Eye (tissue), 1 donor: ENCODE measurements at places on chromosomes 6 and 20.

DNA sequence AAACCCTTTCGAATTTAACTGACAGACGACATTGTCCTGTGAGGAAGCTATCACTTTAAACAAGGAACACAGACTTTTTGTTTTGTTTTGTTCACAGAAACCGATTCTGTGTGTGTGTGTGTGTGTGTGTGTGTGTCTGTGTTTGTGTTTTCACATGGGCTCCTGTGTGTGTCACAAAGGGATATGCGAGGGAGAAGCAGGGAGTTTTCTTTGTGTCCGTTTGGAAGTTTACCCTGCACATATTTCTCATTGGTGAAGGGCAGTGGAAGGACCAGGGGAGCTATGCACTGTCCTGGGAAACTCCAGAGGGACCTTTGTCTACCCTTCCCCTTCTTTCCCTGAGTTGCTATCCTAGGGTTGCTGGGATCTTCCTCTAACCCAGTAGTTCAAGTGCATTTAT is 17.7 kb downstream of the POM121L2 start:
- peak; percentile 54 for DNase-seq

DNA sequence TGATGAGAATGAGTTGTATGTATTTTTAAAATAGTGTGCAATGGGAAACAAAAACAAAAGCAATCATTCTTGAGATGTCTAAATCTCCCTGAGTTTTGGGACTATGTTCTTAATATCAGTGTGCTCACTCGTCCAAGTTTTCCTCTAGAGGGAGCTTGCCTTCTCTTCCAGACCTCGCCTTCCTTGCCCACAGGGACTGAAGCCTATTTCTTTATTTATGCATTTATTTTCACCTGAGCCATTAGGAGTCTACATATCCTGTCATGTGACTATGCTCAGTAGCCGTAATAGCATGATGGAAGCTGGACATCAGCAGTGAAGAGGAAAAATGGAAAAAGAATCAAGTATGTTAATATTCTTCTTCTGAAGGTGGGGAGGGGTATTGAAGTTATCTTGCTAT is 131.2 kb downstream of the SH3BGRL2 start:
- DNase-seq: peak; percentile 63

DNA sequence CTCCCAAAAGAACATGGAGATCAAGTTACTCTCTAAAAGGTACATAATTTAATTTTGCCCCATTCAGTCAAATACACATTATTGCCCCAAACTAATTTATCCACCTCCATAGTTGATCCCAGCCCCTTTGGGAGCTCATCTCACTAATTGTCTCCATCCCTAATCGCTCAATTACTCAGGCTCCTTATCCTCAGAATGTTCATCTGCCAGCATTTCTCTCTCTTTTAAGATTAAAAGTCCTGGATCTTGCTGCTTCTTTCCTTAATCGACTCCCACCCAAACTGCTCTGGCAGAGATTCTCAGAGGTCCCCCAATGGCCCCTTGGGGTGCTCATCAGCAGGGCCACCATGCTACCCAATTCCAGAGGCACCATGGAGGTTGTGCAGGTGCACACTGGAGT is 18.4 kb upstream of the NNAT start:
- DNase-seq: no peak

- DNase-seq: no peak
Observed at GRCh38 chr6:114718186-114718585, 375.4 kb upstream of the HS3ST5 start.

- DNase-seq: no peak
Observed at GRCh38 chr6:132805548-132805947, 7.1 kb upstream of the SLC18B1 start.

DNA sequence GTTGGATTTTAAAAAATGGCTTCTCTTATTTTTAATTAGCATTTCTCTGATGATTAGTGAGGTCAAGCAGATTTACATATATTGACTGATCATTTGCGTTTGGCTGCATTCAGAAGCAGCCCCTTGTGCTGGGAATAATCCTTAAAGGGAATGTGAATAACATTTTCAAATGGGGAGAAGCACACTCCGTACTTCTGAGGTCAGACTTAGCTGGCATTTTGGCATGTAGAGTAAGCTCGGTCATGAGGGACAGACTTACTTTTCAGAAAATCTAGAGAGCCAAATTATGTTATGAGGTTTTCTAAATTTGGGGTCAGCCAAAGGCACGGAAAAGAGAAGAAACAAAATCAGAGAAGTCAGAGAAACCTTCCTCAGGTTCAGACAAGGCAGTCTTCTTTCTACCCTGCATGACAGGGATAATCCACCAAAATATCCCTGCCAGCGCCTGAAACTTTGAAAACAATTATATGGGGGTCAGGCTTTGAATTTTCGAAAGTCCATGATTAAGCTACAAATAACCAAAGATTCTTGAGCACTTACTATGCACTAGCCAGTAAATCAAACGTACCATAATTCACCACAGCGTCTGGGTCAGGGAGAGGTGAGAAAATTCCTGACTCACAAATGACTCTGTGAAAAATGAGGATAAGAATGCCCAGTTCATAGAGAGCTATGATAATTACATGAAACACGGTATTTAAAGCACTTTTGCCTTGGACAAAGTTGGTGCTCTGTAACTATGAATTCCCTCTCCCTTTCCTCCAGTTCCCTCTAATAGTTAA is 44.9 kb downstream of the ADAT2 start:
- DNase-seq: no peak

DNA sequence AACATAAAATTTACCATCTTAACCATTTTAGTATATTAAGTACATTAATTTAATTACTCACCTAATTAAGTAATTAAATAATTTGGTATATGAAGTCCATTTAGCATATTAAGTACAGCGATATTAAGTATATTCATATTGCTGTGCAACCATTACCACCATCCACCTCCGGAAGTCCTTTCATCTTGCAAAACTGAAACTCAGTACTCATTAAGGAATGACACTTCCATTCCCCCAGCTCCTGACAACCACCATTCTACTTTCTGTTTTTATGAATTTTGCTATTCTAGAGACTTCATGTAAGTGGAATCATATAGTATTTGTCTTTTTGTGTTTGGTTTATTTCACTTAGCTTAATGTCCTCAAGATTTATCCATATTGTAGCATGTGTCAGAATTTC is 61.1 kb upstream of the GTSF1L start:
- DNase-seq: no peak

- DNase-seq: peak; percentile 74
Observed at GRCh38 chr20:23874747-23875146, 4.8 kb downstream of the CST5 start.

DNA sequence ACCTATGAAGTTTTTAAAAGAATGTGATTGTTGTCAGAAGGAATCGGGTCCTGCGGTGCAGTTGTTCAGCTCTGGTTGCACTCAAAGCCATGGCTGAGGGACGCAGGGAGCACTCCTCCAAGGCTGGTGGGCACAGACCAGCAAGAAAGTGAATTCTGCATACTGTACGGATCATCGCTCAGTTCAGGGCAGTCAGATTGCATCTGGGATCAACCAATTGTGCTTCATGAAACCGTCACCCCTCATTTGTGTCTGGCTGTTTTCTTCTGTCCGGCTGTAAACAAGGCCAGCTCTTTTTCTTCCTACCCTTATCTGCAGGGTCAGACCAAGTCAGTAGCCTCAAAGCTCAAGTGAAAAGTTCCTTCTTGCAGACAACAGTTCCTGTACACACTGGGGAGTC is 478.3 kb downstream of the TFAP2A start:
- DNase-seq: peak; percentile 67

DNA sequence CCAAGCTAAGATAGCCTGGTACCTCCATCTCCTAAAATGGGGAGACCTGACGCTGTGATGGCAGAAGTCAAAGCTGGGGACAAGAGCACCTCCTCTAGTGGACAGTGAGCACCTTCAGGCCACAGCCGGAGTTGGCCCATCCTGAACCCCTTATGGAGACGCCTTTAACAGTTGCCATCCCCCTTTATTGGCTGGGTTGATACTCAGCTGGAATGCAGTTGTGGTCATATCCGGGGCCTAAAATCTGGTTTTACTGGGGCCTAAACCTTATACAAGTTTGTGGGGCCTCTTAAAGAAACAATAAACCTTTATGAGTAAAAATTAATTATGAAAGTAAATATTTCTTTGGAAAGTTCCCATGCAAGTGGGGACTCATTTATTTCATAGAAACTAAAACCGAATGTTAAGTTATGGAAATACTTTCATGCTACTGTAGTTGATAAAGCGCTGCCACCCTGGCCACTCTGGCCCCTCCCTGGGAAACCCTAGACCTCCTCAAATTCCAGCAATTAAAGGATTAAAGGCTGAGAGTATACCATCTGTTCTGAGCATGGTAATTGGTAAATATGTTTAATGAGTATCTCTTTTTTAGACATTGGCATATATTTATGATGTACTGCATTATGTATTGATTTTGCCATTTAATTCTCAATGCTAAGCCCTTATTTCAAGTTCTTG is 95.1 kb upstream of the SASH1 start:
- DNase-seq: peak; percentile 33

- DNase-seq: no peak
Observed at GRCh38 chr6:89217299-89217910, at the start of gene GABRR1. Gene GABRR1 (minus strand): TSS chr6:89217358. CDS start chr6:89217322, 36 bp downstream.

- peak; percentile 89 for DNase-seq
Observed at GRCh38 chr6:150403458-150404246, 34.8 kb downstream of the IYD start.

GRCh38 chr20:58022711-58023110 is 205.7 kb downstream of the ANKRD60 start:
- DNase-seq: no peak

- DNase-seq: no peak
Observed at GRCh38 chr6:36961441-36962435, 7.2 kb downstream of the PI16 start.

GRCh38 chr6:112396221-112396620 is 49.1 kb downstream of the RFPL4B start:
- DNase-seq: no peak

DNA sequence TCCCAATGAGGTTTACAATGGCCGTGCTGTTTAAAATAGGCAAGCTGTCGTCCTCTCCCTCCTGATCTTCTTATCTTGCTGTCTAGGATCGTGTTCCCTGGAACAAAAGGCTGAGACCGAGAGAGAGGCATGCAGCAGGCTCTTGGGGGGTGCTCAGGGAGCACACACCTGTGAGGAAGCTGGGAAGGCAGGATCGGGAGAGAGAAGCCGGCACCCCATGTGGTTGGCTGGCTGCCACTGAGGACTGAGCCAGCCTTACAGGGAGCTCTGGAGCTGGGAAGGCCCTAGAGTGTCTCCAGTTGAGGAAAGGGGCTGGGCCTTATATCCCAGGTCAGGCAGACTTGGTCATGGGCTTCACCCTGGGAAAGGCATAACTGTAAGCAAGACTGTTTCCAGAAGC is 184.2 kb downstream of the LY86 start:
- no peak for DNase-seq

GRCh38 chr6:108250240-108250866 is 10.5 kb downstream of the SNX3 start:
- no peak for DNase-seq

- no peak for DNase-seq
Observed at GRCh38 chr6:67877288-67877687, 757.8 kb upstream of the ADGRB3 start.

DNA sequence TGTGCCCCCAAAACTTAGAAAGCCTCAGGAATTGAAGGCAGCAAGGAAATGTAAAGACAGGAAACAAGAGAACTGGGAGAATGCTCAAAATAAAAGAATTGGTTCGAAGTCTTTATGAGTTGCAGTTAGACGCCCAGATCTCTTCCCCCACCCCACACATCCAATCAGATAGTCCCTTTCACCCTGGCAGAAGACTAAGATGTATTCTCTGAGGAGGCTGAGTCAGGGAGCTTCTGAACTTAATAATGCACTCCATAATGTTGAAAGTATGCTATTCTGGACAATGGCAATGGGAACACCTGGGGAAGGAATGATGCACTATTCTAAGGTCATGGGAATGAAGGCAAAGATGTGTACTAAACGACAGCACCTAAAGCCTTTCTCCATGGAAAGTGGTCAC is 173.6 kb downstream of the MTFR2 start:
- DNase-seq: no peak

DNA sequence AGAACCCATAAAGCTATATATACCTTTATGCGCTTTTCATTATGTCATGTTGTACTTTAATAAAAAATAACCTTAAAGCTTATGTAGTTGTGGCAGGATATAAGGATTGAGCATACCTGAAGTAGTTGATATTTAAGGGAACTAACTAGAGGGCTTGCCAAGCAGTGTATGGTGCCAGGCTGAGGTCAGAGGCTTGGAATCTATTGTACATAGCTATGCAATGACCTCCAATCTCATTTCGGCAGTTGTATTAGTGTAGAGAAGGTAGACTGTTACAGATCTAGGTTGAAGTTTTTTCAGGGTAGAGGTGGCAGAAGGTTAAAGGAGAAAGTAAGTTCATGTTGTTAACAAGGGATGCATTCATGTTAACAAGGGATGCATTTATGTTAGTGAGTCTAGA is 397.7 kb upstream of the HS3ST5 start:
- DNase-seq: no peak

DNA sequence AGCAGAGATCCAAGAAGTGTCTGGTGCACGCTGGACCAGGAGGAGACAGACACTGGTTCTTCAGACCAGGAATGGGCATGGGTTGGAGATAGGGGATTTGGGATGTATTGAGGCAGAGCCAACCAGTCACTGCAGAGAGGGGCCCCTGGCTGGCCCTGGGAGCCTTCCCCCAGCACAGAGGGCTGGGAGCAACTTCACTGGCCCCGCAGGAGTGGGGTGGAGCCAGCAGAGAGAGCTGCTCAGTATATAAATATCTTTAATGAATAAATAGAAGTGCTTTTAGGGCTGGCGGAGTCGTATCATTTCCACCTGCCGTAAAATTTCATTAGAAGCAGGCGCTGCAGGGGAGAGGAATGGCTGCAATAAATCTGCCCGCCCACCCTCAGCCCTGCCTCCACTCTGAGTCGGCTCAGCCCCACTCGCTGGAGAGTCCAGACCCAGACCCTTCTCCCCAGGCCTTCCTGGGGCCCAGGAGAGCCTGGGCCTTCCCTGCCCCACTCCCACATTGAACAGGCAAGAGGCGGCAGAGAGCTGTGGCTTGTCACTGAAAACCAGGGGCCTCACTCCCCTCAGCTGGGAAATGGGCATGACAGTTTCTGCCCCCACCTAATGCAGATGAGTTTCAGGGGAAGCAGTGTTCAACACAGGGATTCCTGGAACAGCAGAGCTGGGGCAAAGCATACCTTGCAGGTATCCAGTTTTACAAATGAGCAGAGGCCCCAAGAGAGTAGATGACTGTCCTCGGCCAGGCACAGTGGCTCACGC is 23.9 kb upstream of the VSTM2L start:
- no peak for DNase-seq

GRCh38 chr6:86942769-86943516 is 5.6 kb downstream of the HTR1E start:
- DNase-seq: no peak

DNA sequence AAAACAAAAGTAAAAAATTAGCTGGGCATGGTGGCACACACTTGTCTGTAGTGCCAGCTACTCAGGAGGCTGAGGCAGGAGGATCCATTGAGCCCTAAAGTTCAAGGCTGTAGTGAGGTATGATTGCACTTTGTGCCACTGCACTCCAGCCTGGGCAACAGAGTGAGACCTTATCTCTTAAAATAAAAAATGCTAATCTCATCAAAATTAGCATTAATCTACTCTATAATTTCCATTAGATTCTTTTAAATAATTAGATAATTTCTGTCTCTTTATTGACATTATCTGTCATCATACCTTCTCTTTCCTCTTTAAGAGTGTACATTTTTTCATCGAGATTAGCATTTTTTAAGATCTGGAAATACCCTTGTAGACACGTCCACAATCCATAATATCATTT is 48.0 kb downstream of the PHACTR3 start:
- no peak for DNase-seq

GRCh38 chr6:109998159-109998785 is 20.2 kb downstream of the GPR6 start:
- DNase-seq: no peak

GRCh38 chr6:46090115-46091079 is 39.4 kb upstream of the ENPP4 start:
- DNase-seq: peak; percentile 76

- no peak for DNase-seq
Observed at GRCh38 chr6:35477028-35477427, 8.8 kb downstream of the RPL10A start.
